Activated CD4-positive, alpha-beta T cell treated with anti-CD3 and anti-CD28 coated beads, Interleukin-2, amount 50 U/mL, for 1 hour (primary cell): ENCODE measurements at places on chromosomes 2 and 18.

GRCh38 chr2:98233941-98234340 lies 112.3 kb upstream of the CNGA3 start:
- no peak for DNase-seq

- DNase-seq = no peak
Observed at GRCh38 chr18:42442656-42443055, 487.6 kb downstream of the PIK3C3 start.

- no peak for DNase-seq
Observed at GRCh38 chr2:3422161-3422779, 42.8 kb downstream of the TRAPPC12 start.

- no peak for DNase-seq
Observed at GRCh38 chr18:61706276-61706915, 186.4 kb downstream of the RNF152 start.

GRCh38 chr2:157787364-157787938 lies 88.7 kb downstream of the ACVR1 start:
- no peak for DNase-seq

- DNase-seq = no peak
Observed at GRCh38 chr2:120670371-120670770, 65.3 kb upstream of the GLI2 start.

- no peak for DNase-seq
Observed at GRCh38 chr18:38941711-38942561, 1376.3 kb upstream of the CELF4 start.

DNA sequence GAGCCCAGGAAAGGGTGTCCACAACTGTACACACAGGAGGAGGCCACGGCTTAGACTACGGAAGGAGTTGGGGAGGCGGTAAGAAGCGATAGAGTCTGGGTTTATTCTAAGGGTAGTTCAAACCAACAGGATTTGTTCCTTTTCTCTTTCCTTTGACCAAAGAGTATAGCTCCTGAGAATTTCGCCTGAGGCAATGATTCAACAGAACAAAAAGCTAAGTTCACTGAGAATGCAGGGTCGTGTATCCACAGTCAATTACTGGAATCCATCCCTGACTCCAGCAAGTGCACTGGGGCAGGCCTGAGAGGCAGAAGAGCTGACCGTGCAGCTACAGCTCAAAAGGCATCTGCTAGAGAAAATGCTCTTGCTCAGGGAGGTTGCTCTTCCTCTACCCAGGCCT lies 140.9 kb downstream of the TFCP2L1 start:
- no peak for DNase-seq

- DNase-seq = no peak
Observed at GRCh38 chr18:24662412-24662821, 202.0 kb downstream of the HRH4 start.

DNA sequence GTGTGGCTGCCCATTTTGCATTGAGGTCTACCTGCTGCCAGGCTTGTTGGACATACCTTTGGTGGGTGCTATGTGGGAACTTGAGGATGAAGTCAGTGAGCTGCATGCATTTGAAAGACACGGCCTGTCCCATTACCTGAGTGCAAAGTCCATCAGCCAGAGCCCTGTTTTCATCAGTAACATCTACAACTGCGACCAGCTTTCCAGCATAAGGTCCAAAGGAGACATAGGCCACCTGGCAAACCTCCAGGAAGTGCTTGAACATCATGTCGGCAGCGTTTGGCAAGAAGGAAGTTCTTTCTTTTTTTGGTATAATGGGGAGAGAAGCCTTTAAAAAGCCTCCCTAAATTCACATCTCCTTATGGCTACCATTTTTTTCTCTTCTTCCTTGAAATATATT lies 143.1 kb downstream of the FAM161A start:
- DNase-seq = no peak

DNA sequence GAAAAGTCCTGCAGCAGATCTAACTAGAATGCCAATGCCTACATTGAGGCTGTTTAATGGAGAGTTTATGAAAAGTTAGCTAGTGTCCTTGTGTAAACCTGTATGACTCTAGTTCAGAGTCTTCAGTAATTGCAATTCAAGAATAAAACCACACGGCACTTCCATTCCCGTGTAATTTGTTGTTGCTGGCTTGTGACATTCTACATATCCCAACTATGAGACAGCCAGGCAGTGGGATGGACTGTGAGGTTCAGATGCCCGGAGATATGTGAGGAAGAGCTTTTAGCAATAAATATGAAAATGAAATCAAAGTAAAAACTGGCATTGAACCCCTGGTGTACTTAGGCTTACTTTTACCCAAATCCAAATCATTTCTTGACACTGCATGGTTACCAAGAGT lies 263.4 kb downstream of the NEDD4L start:
- DNase-seq = no peak

- DNase-seq = no peak
Observed at GRCh38 chr2:160993654-160994061, 166.6 kb upstream of the TANK start.

- DNase-seq = no peak
Observed at GRCh38 chr2:18605115-18605514, 15.7 kb upstream of the NT5C1B start.

- no peak for DNase-seq
Observed at GRCh38 chr2:217706513-217706912, 296.3 kb downstream of the TNS1 start.

DNA sequence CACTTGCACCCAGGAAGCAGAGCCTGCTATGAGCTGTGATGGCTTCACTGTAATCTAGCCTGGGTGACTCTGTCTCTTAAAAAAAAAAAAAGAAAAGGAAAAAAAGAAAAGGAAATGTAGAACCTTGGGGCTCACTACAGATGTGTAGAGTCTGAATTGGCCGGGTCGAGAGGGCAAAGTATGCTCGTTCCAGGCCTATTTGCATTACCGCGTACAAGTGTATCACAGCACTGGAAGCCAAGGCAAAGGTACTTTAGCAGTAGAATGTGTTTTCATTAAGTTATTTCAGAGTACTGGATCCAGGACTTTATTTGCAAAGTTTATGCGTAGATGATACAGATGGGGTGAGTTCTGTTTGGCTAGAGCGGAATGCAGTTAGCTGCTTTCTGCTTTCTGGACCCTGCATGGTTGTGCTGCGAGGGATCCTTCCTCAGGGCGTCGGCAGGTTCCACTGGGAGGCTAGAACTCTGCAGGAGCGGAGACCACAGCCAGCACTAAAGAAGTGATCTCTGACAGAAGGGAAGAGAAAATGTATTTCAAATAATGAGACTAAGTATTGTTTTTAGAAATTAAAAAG lies 51.8 kb downstream of the LDLRAD4 start:
- no peak for DNase-seq

DNA sequence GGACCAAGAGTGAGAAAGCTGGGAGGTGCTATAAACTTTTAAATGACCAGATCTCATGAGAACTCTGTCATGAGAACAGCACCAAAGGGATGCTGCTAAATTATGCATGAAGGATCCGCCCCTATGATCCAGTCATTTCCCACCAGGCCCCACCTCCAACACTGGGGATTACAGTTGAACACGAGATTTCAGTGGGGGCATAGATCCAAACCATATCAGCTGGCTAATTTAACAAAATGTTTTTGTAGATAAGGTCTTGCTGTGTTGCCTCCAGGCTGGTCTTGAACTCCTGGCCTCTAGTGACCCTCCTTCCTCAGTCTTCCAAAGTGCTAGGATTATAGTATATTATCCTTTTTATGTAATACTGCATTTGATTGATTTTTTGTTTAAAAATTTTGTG lies 56.0 kb downstream of the NBEAL1 start:
- DNase-seq = no peak

GRCh38 chr2:44981714-44982108 lies 27.5 kb downstream of the SIX2 start:
- peak; percentile 65 for DNase-seq

- DNase-seq = no peak
Observed at GRCh38 chr2:15808204-15808910, 132.0 kb upstream of the MYCN start.

GRCh38 chr2:172251231-172251630 lies 148.5 kb upstream of the DLX2 start:
- no peak for DNase-seq

DNA sequence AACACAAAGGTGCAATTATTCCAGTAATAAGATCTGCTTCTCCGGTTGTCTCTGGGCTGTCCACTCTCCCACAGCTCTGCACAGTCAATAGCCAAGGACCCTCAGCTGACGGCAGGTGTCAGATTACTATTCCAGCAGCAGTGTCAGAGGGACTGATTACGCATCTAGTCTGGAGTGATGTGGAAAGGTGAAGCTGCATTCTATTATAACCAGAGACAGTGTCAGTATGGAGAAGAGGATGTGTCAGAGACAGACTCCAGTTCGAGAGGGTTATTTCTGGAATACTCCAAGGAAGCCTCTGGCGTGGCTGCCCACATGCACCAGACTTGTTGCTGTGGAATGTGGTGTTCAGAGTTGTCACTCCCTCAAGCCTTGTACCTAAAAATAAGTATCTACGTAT lies 163.6 kb upstream of the TMEM200C start:
- DNase-seq = no peak

- DNase-seq = no peak
Observed at GRCh38 chr2:206823178-206823577, 57.8 kb downstream of the FASTKD2 start.

GRCh38 chr2:126358122-126358521 lies 297.8 kb upstream of the GYPC start:
- no peak for DNase-seq

- DNase-seq = no peak
Observed at GRCh38 chr2:111219285-111219684, 98.6 kb downstream of the BCL2L11 start.

DNA sequence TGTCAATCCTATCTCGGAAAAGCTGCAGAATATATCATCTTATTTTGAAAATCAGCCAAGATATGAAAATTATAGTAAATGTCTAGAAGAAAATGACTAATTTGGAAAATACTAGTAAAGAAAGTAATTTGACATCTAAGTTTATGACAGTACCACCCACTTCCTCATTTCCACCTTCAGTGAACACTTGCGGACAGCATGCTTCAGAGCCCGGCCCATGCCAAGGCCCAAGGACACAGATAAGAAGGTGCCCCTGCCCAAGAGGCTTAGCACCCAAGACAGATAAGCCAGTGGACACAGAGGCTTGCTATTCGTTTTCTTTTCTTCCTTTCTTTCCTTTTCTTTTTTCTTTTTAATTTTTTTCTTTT lies 4.8 kb upstream of the KCNG2 start:
- no peak for DNase-seq

DNA sequence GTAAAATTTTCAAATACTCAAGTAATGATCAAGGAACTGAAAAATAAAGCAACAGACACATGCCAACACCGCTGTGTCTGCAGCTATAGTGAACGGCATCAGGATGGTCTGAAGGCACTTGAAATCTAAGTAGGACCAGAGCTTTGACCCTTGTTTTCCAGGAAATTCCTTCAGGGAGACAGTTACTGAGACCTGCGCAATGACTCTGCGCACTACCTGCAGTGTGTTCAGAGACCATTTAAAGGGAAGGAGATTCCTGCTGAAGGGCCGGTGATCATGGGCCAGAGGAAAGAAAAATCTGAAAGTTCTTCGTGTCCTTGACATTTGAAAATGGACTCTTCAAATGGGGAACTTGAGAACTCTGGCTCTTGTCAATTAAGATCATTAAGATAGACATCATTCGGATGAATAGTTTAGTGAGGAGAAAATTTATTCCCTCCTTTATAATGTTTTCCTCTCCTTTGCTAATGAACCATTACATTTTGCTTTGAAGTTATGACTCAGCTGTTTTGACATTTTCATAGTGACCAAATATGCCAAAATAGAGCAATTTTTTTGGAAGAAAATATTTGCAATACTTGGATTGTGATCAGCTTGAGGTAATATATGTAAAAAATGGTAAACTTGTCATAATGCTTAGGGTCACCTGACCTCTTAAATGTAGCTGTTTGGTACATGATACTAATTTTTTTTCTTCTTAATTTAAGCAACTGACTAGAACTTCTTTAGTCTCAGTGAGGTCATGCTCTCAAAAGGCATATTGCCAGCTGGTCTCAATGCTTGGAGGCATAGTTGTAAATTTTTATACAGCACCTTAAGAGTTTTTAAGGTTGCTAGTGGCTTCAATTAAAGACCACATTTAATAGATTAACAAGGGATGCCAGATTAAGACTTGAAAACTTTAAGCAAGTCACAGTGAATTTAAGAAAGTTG lies 329.3 kb downstream of the ARHGAP15 start:
- DNase-seq = no peak

GRCh38 chr2:160911258-160911657 lies 249.0 kb upstream of the TANK start:
- no peak for DNase-seq

DNA sequence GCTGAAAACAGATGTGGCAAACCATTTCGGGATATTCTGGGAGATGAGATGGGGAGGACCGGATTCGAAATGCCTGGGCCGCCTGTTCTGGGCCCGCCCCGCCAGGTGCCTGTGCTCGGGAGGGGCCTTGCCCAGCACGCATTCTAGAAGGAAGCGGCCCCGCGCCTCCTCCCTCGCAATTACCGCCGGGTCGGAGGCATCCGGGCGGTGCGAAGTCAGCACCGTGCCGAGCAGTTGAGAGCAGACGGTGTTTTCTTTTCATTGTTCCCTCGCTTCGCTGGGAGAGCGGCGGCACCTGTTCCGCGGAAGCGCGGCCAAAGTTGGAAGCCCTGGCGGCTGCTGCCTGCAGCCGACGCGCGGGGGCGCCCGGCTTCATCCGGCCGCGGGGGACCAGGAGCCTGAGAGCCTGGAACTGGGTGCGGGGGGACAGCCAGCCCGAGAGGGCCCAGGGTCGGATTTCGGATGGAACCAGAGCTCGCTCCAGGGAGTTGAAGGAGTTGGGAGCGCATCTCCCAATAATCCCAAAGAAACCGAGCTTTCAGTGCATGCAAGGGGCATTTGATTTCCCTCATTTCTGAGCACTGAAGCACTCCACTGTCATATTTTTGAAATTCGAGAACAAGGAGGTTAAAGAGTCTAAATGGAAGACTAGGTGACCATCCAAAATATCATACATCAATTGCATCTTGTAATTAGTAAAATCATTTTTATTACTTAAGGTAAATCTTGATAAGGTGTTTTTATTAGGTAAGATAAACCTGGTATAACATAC lies 241.8 kb upstream of the RAB12 start:
- DNase-seq = no peak

GRCh38 chr2:219459460-219460311 lies 25.0 kb downstream of the SPEG start:
- peak; percentile 32 for DNase-seq

GRCh38 chr2:218745559-218746469 lies 35.2 kb downstream of the TTLL4 start:
- DNase-seq = no peak

GRCh38 chr2:59458800-59459199 lies 1094.7 kb downstream of the BCL11A start:
- DNase-seq = no peak

DNA sequence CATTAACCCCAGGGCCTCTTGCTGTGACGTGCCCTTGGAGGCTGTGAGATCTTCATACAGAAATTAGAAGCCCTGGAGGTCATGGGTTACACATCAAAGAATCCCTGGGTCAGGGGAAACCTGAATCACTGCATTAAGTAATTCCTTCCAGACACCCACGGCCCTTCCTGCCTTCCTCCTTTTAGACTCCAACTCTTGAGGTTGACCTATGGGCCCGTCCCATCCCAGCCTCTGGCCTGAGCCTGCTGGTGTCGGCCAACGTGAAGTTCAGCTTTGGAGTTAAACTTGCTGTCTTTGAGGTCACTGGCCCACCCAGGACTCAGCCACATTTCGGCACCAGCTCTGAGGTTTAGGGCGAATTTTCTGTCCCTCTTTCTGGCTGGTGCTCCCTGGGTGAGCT lies 198.3 kb downstream of the ACKR3 start:
- no peak for DNase-seq
